ENCODE measurements at places on chromosomes 4 and X.
A peak's percentile ranks its signal among the peaks of the same experiment; 100 is the strongest.

DNA sequence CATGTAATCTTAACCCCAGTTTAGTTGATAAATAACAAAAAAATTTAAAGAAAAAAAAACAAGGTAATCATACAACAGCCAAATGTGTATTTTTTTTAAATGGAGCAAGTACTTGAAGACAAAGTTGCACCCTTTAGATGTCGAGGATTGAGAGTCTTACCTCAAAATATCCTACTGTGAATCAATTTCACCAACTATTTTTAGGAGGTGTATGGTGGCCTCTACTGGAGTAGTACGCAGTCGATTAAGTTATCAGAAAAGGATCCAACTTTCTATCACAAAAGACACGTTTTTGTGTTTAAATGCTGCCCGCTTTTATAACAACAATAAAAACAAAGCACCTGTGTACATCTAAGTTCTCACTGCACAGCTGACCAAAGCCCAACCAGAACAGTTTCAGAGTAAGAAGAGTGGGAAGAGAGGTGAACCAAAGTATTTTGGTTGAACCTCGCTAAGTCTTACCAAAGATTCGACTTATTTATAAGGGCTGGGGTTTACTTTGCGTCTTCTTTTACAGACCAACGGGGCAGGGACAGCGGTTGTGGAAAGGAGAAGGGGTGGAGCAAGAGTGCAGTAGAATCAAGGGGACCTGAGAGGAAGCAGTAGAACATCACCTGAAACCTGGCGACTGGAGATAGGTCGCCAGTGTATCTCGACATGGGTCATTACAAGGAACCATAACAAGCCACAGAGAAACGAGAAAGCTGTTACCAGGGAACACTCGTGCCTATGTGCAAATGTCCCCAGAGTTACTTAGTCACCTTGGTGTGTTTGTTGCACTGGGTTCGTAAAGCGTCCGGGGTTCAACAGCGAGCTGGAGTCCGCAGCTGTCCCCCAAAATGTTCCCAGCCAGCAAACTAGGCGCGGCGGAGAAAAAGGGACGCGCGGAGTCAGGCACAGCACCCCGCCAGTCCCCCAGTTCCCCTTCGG, 1.1 kb downstream of the RPS6KA6 start:
- DNase-seq = no peak

GRCh38 chr4:73948990-73949706, 32.7 kb downstream of the PF4 start:
- DNase-seq = no peak

GRCh38 chr4:54085284-54085683, 14.7 kb upstream of the GSX2 start:
- no peak for DNase-seq

GRCh38 chrX:48459483-48459882, 10.6 kb downstream of the SLC38A5 start:
- no peak for DNase-seq

DNA sequence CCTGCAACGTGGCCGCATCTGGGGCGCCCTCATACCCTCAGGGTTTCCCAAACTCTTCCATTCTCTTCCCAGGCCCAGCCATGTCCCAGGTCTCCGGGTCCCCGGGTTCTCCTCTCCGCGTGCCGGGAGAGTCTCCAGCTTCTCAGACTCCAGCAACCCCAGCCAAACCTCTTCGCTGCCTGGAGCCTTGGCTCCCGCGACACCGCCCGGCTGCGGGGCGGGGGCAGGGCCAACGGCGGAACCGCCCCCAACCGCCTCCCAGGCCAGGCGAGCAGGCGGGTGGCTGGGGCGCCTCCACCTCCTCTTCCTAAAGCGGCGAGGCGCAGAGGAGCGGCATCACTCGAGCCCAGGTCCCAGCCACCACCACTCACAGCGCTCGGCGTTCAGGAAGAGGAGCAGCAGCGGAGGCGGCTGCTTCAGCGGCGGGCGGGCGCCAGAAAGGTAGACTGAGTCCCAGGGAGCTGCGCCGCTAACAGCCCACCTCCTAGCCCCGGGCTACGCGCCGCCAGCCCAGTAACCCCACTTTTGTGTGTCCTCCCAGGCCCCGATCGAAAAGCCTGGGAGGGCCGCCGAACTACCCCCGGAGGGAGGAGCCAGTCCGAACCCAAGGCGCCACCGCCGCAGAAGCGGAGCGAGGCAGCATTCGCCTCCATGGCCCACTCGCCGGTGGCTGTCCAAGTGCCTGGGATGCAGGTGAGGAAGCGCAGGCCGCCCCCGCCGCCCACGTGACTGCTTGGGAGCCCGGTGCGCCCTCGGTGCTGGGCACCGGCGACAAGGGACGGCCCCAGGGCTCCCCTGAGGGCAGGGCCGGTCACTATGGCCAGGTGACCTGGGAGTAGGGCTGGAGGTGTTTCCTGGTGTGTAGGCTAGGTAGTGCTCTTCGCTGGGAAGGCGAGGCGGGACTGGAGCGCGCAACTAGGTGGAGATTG, at the start of gene STK26:
Gene STK26, plus strand, starts transcription at position 336 of the 929 bp plus-strand sequence. Its CDS starts 316 bp downstream, at position 652.
- DNase-seq = peak; percentile 64

DNA sequence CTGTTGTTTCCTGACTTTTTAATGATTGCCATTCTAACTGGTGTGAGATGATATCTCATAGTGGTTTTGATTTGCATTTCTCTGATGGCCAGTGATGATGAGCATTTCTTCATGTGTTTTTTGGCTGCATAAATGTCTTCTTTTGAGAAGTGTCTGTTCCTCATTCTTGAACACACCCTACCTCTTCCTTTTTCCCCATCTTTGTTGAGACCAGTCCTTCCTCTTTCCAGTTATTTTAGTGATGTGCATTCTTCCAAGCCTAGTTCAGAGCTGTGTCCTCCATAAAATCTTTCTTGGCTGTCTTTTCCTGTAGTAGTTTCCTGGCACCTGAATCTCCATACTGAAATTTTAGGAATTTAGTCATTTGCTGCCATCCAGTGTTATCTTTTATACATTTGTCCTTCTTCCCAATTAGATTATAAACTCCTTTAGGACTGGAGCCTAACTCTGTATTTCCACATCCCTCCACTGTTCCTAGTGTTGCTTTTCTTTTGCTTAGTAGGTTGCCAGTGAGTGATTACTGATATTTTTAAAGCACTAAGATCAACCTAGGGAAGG, 11.4 kb downstream of the FHIP1A start:
- no peak for DNase-seq

- DNase-seq = no peak
These were observed 399.9 kb downstream of the GASK1B start for GRCh38 chr4:157772907-157773306.

DNA sequence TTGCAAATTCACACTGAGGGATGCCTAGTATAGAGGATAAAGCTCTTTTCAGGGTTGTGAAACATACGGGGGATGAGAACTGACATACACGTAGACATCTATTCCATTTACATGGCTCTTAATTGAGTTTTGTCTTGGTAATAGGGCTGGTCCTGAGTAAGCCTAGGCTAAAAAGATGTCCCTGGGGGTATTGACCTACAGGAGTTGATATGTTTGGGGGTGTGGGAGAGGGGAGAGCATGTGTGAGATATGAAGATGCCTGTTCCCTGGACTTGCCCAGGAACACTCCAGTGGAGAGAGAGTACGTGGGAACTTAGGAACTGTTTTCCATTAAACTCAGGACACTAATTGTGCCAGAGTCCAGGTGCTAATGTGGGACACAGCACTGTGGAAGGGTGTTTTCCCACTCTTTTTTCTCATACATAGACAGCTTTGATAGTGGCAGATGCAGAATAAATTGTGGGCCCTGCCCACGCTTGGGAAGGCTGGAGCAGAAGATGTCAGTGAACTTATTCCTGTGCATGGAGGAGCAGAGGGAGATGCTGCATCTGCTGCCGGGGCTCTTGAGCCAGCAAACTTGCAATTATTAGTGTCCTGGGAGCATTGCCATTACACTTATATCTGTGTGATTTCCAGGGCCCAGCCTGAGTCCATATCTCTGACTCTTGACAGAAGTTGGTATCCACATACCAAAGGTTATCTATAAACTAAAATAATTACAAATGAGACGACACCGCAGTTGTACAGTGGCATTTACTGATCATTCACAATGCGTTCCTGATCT, 20.7 kb downstream of the SYNPO2 start:
- DNase-seq = no peak

DNA sequence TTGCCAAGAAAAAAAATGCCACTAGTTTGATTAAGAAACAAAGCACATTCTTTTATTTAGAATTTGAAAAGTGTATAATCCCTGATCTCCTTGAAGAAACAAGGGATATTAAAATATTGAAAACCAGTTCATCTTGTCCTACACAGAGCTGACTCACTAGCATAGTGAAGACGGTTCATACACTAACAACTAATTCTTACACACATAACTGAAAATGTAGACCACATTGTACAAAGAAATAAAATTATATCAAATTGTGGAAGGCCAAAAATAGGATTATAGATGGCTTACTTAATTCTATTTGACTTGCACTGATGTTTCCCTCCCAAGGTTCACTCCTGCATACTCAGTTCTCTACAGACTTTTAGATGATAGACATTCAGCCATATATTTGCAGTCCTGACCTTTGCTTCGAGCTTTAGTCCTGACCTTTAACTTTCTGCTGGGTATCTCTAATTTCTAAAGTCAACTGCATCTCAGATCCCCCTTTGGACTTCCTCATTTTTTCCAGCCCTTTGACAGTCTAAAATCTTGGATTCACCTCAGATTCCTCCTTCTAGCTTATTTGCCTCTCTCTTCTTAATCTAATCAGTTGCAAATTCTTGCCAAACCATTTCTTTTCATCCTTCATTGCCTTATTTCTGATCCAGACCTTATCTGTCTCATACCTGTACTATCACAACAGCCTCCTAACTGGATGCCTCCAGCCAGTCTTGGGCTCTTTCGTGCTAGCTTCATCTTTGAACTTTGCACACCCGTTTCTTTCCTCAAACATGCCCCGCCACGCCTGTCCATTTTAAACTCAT, 4.5 kb upstream of the WWC2 start:
- DNase-seq = no peak

DNA sequence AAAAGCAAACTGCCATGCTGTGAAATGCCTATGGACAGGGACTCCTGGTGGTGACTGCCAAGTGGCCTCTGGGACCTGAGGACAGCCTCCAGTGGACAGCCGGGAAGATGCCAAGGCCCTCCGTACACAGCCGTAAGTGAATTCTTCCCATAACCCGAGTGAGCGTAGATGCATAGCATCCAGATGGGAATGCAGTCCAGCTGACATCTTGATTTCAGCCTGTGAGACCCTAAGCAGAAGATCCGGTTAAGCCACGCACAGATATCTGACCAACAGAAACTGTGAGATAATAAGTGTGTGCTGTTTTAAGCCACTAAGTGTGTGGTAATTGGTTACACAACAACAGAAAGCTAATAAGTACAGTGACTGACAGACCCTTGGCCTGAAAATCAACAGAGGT, 55.9 kb downstream of the TMEM156 start:
- no peak for DNase-seq

DNA sequence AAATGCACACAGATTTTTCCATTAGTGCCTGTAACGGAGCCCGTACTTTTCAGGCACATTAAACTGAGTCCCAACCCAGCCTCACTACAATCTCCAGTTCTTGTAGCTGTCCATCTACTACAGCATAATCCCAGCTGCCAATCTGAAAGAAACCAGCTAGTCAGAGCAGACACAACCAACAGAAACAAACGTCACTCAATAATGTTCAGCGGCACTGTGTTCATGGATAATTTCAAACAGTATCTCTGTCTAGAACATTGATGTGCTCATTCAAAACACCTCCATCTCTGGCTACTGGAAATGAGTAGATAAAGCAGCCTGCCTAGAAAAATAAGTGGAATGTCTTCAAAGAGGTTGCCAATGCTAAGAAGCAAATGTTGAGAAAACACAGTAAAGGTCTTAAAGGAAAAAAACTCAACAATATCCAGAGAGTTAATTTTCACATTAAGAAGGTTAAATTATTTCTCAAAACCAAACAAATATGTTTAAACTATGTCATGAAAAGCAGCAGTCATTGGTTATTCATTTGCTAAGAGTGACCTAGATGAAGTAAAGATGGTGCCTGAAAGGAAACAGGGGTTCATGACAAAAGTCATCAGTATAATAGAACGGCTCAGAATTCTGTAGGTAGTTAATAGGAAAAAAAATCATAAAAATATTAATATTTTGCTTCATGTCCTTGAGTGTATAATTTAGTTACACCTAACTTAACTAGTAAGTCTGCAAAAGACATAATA, 245.1 kb upstream of the MAB21L2 start:
- DNase-seq = no peak

- DNase-seq = no peak
These were observed 249.6 kb upstream of the PSAPL1 start for GRCh38 chr4:7684294-7684693.

- DNase-seq = no peak
These were observed 95.6 kb downstream of the AFAP1 start for GRCh38 chr4:7843831-7844593.

DNA sequence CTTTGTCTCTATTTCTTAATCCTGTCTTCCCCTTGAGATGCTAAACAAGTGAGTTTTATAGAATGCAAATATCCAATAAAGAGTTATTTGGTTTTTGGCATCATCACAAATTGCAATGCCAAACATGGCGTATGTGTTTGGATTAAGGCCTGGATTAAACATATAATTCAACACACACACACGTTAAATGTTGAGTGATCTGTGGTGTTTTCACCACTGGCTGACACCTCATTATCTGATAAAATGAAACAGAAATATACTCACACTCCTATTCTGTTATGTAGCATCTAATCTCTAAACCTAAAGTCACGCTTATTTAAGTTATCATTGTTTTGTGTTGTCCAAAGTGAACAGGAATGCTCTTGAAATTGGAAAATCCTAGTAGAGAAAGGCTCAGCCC, 506.2 kb downstream of the FSTL5 start:
- no peak for DNase-seq

- DNase-seq = no peak
These were observed 186.5 kb upstream of the ATP6AP2 start for GRCh38 chrX:40394302-40394701.

DNA sequence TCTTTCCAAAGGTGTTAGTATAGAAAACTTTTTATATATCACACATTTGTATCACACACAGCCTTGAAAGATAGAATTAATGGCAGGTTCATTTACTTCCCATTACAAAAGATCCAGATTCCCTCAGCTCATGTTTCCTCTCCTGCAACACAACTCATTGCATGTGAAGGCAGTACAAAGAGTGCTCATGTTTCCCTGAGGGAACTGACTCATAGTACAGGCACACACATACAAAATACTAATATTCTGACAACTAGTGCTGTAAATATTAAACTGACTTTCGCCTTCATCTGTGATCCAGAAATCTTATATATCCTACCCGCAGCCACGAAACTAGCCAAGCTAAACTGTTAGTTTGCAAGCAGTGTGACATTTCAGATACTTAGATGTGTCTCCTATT, 819.8 kb upstream of the PCDH7 start:
- DNase-seq = no peak

DNA sequence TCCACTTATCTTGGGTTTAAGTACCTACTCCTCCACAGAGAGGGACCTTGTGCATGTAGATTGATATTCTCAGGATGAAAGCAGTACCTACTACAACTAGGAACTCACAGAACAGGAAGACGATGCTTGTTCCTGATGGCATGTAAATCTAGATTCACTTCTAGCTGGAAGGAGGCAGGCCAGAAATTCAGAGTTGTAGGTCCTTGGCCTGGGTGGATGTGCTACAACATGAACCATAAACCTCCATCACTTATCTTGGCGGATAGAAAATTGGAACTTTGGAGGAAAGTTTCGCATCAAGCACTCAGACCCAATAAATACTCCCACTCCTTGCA, 9.3 kb upstream of the SMIM20 start:
- no peak for DNase-seq

GRCh38 chr4:48031802-48032525, 15.4 kb downstream of the NIPAL1 start:
- no peak for DNase-seq

Data from activated B cell treated with CpG ODN at 0.5 μM for 24 hours (primary cell).